CD4-positive, CD25-positive, alpha-beta regulatory T cell (primary cell): ENCODE measurements at places on chromosomes 4 and X.

DNA sequence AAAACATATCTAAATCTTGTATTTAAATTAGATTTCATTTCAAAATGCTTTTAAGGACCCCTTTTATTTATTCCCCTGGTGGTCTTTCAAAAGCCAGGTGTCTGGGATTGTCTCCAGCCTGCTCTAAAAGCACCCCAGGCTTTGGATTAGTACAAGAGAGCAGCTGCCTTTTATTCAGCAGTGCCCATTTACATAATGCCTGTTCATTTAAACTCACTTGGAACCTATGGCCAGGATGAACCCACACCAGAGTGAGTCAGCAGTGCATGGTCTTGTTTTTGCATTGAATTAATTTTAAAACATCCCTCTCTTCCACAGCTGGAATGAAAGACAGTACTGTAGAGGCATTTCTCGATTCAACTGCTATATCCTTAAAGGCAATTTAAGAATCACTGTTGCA, 64.1 kb upstream of the TENM3 start:
- DNase-seq = no peak

- no peak for DNase-seq
These were observed 106.2 kb upstream of the FAT1 start for GRCh38 chr4:186829740-186830449.

DNA sequence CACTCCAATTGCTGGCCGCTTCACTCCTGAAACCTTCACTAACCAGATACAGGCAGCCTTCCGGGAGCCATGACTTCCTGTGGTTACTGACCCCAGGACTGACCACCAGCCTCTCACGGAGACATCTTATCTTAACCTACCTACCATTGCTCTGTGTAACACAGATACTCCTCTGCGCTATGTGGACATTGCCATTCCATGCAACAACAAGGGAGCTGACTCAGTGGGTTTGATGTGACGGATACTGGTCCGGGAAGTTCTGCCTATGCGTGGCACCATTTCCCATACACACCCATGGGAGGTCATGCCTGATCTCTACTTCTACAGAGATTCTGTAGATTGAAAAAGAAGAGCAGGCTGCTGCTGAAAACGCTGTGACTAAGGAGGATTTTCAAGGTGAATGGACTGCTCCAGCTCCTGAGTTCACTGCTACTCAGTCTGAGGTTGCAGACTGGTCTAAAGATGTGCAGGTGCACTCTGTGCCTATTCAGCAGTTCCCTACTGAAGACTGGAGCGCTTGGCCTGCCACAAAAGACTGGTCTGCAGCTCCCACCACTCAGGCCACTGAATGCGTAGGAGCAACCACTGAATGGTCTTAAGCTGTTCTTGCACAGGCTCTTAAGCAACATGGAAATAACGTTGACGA, 35.8 kb upstream of the PRDM8 start:
- no peak for DNase-seq

DNA sequence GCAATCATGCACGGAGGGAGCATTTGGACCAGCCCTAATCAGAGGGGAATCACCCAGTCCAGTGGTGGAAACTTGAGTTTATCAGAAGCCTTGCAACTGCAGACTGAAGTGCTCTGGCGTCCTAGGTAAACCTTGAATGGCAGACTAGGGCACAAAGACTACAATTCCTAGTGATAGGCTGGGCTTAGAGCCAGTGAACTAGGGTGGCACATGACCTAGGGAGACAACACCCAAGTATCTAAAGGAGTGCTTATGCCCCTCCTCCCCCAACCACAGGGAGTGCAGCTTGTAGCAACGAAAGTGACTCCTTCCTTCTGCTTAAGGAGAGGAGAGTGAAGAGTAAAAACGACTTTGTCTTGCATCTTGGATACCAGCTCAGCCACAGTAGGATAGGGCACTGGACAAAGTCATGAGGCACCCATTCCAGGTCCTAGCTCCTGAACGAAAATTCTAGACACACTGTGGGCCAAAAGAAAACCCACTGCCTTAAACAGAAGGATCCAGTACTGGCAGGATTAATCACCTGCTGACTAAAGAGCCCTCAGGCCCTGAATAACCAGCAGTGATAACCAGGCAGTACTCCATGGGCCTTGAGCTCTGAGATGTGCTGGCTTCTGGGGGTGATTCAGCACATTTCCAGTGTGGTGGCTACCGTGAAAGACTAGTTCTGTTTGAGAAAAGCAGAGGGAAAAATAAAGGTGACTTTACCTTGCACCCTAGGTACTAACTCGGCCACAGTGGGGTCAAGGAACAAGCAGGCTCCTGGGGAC, 58.7 kb upstream of the STARD8 start:
- no peak for DNase-seq

DNA sequence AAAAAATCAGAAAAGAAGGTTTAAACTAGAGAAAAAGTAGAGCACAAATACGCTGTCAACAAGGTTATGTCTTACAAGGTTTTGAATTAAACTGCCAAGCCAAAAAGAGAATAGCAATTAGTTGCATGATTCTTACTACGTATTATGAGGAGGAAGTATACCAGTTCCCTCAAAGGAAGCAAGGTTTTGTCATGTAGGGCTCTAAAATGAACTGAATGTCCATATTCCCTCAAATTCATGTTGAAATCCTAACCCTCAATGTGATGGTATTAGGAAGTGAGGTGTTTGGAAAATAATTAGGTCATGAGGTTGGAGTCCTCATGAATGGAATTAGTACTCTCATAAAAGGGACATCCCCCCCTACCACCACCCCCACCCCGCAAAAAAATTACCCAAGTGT, 201.0 kb downstream of the FBXW7 start:
- DNase-seq = no peak

DNA sequence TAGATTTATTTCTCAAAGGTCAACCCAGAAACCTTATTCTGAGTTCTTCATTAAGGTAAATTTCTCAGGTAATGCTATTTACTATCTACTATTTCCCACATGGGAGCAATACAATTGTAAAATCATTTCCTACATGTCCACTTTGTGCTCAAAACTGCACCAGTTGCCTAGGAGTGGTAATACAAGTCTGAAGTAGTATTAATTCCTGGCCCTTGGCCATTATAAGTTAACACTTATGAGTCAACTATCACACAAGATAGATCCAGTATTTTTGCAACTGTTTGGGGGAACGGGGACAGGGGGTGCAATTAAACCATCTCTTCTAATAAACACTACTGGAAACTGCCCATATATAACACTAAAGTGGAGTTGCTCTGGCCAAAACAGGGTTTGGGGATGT, 48.9 kb downstream of the ACSL4 start:
- no peak for DNase-seq

DNA sequence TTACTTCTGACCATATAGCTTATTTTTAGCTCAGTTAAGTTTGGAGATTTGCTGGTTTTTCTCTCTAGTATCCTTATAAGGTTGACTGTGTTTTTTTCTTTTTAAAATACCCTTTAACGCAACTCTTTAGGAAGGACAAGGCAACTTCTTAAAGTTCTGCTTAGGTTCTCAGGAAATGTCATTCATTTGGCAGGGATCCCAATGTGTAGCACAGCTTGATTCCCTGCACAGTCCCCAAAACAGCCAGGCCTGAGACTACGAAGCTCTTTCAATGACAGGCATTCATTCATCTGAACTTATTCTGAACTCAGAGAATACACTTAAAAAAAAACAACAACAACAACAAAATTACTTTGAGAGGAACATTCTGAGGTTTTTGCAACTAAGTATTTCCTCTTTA, 1765.8 kb downstream of the PCDH7 start:
- no peak for DNase-seq

DNA sequence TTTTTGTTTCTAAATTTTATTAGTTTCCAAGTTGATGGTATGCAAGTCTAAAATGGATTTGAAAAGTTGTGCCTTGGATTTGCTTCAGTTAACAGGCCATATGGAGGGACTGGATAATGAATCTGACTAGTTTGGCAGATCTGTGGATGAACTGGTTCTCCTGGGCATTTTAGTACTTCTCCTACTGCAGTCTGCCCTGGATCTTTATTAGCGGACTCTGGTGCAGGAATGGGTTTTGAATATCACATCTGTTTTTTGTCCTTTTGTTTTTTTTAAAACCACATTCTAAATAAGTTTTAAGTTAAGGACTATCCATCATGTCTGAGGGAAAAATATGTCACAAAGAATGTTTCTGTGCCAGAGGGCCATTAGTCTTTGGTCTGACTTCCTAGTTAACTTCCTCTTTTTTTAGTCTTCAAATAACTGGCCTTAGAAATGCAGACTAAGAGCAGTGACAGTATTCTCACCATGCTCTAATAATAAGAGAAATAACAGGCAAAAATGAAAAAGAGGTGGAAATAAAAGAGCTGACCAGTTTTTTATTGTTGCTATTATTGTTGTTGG, 13.9 kb upstream of the DCK start:
- no peak for DNase-seq
